ENCODE measurements at places on chromosomes 12 and 14.

DNA sequence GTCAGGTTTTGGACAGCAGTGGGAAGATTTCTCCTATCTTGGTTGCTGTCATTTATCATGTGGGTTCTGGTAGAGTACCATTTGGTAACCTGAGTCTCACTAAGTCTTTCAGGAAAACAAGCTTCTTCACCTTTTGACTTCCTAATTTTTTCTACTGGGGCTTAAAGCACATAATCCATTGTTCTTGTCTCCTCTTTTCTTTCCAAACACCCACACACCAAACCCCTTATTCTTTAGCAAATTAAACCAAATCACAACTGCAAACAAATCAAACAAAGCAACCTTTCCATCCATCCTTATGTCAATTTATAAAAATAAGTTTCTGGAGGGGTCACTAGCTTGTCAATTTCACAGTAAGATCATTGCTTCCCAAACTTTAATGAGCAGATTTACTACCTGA, 84.1 kb downstream of the ATP23 start:
- no peak for DNase-seq

GRCh38 chr12:115370650-115371049, 686.7 kb upstream of the TBX3 start:
- no peak for DNase-seq

DNA sequence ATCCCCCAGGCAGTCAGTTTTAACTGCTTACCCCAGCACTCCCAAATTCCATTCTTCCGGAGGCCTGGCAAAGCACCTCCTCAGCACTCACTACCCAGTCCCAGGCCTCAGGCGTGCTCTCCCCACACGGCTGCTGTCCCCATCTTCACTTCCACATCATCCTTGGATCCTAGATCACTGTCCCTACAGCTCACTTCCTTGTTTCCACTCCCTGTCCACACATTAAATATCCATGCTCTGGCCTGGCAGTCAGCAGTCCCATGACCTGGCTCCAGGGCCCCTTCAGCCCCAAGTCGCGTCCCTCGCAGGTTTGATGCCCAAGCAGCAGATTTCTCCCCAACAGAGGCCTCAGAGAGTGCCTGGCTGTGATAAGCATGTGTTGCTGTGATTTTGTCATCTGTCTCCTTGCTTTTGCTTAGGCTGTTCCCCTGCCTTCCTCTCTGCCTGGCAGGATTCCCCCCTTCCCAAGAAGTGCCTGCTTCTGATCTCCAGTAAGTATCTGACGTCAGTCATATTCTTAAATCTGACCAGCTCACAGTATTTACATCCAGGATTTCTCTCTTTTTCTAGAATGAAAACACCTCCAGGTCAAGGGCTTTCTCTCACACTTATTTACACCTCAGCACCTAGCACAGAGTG, 241.7 kb downstream of the ZFP36L1 start:
- DNase-seq, result no peak

DNA sequence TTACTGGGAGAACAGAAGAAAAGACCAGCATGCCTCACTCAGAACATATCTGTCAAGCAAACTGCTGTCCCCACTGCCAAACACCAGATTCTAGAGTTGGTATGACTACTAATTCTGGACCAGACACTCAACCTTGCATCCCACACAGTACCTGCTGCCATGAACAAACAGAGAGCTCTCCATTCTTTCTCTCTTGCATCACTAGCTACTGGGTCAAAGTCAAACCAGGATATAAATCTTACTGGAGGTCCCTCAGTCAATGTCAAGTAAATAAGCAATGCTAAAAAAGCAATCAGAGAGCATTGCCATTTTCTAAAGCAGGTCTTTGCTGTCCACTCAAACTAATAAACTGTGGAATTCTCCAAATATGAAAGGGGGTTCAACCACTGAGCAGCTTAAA, 452.4 kb upstream of the SEL1L start:
- no peak for DNase-seq

- no peak for DNase-seq
These were observed 62.4 kb upstream of the MED13L start for GRCh38 chr12:116339800-116340371.

DNA sequence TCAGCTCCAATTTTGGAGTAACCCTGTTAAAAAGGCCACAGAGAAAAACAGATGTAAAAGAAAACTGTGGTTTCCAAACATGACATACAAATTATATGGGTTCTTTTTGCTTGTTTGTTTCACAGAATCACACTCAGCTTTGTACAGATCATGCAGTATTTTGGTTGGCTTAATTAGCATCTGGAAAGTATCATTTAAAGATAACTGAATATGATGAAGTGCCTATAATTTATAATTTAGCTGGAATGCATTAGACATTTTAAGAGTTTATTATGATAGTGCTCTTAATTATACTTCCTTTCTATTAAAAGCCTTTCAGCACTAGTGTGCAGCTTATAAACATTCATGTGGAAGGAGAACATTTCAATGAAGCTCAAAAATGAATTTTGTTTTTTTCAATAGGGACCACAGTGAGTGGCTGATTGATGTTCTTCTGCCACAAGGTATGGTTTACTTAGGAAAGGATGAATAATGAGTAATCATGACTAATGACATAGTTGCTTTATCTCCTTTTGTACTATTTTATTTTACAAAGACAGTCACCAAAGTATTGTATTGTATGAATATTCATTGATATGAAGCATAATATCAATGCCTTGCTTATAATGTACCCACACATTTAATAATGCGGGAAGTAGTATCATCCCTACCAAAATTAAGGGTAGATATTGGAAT, 98.3 kb downstream of the UNC79 start:
- no peak for DNase-seq

GRCh38 chr12:130461447-130461815, 123.7 kb downstream of the PIWIL1 start:
- DNase-seq, result no peak

- no peak for DNase-seq
These were observed 2.0 kb downstream of the TEX52 start for GRCh38 chr12:2854669-2855453.

DNA sequence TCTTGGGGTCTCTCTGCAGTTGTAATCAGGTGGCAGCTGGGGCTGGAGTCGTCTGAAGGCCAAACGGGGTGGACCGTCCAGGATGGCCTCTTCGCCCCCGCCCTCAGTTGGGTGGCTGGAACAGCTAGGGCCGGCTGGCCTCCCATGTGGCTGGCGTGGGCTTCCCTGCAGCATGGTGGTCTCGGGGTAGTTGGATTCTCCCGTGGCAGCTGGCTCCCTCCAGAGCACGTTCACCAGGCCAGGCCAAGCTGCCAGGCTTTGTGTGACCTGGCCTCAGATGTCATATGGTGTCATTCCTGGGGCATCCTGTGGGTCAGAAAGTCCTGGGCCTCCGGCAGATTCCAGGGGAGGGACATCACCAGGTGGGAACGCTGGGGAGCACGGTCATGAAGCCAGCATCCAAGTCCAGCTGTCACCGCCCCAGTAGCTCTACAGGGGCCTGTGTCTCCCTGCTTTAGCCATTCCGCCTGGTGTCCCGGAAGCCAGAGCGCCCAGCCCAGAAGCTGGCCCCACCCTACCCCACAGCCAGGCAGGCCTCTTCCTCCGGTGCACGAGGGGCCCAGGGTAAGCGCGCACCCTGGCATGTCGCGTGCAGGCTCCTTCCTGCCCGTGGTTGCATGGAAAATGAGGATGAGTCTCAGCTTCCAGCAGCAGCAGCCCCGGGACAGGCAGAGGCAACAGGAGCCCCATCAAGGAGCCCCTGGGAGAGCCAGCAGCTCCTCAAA, 1.3 kb upstream of the NUDT14 start:
- DNase-seq, result no peak

- no peak for DNase-seq
These were observed 46.2 kb downstream of the IL31 start for GRCh38 chr12:122127839-122128238.

DNA sequence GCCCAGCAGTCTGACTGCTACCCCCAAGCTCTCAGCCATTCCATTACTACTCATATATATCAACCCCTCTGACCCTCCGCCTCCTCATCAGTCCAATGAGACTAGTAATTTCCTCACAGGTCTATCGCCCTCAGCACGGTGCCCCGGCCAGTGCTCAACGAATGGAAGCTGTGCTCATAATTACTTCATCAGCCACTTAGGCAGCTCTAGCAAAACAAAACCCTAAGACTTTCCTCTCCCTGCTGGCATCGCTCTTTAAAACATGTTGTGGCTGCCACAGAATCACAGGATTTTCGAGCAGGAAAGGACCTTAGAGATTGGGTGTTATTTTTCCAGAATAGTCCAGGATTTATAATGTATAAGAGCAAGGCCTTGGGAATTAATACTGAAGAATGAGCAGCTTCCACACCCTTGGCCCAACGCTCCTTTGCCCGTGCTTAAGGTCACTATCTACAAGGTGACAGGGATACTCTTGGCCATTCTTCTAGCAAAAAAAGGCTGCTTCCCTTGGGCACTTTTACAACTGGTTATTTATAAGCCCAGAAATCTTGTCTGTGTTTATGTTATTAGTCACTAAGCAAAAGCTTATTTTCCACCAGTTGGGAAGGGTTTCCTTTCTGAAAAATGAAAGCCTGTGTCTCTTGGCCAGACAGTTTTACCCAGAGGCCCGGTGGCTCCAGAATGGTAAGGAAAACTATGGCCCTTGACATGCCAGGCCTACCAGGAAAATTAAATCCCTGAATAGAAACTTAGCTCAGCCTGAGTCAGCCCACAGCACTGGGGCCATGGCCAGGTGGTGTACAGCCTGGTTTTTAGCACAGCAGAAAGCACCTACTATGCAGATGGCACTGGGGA, 47.9 kb downstream of the NUAK1 start:
- DNase-seq, result no peak

- DNase-seq, result no peak
These were observed 49.6 kb downstream of the CMKLR1 start for GRCh38 chr12:108289350-108290161.

GRCh38 chr12:62264706-62265105, 4.5 kb downstream of the USP15 start:
- DNase-seq, result no peak

- DNase-seq, result no peak
These were observed 202.8 kb upstream of the DIO3 start for GRCh38 chr14:101358320-101359125.

GRCh38 chr12:45966486-45966885, 23.9 kb downstream of the SCAF11 start:
- DNase-seq, result no peak

GRCh38 chr14:55946231-55946630, 172.0 kb upstream of the PELI2 start:
- DNase-seq, result no peak

DNA sequence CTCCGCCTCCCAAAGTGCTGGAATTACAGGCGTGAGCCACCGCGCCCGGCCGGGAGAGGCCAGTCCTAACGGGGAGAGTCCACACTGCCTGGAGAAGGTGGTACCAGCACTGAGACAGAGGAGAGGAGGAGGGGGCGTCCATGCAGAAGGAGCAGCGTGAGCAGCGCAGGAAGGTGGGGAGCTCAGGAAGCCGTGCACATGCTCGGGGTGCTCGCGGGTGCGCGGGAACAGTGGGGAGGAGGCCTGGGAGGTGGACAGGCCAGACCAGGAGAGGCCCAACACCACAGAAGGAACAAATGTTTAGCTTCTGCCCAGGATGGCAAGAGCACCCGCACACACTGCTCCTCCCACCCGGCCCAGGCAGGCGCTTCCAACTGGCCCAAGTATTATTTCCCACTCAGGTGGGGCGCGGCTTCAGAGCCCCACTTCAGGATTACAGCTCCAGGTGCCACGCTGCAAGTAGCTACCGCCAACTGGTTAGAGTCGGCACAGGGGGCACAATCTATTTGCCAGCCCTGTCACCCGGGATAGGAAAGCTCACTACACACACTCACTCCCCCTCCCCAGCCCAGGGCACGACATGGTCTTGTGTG, 80.8 kb upstream of the BCL11B start:
- DNase-seq, result no peak

DNA sequence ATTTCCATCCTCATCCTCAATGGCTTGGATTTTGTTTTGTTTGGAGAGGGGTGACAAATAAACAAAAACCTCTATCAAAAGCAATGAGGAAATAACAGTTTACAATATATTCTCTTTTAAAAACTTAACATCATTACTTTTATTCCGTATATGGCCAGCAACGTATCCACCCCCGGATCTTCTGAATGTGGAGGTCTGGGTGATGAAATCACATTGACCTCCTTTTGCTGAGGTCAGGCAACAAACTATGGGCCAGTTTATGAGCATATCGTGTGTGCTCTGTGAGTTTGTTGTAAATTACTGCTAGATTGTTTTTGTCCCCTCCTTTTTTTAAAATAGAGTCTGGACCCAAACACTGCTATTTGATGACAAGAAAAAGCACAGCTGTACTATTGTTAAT, 178.1 kb downstream of the BCAT1 start:
- DNase-seq, result no peak

DNA sequence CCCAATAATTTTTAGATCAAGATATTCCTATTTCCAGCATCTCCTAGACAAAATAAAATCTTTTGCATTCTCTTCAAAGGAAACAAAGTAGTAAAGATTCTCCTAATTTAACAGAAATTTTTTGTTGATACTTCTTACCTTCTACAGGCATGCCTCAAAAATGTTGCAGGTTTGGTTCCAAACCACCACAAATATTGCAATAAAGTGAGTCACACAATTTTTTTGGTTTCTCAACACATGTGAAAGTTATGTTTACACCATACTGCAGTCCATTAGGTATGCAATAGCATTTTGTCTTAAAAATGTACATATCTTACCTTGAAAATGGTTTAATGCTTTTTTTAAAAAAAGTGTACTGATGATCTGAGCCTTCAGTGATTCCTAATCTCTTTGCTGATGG, 65.6 kb upstream of the USP15 start:
- DNase-seq, result no peak

GRCh38 chr14:50070230-50070629, 46.1 kb downstream of the VCPKMT start:
- DNase-seq, result no peak
